HCT116 (cell line): ENCODE measurements at places on chromosomes 5 and 9. TPM values are rescaled to one million over a fixed set of nuclear protein-coding genes. Genes with fewer than 3 reads are reported as not detected.

GRCh38 chr5:6029811-6030271 is 348.5 kb downstream of the MED10 start:
- no peak overlapping the region for H3K27ac ChIP-seq
- H3K36me3 ChIP-seq: no peaks in the 10 kb centered on the region
- H3K27me3 ChIP-seq: no peaks in the 10 kb centered on the region
- no peaks in the 10 kb centered on the region for H3K4me1 ChIP-seq

GRCh38 chr5:179530069-179530998 is 20.0 kb upstream of the RUFY1 start:
- no peak overlapping the region for H3K4me3 ChIP-seq
- H3K27me3 ChIP-seq: peaks cover 4% of the 10 kb centered on the region; the same call in 1 of the 2 replicates
- H3K36me3 ChIP-seq: no peaks in the 10 kb centered on the region
- no peak overlapping the region for H3K27ac ChIP-seq

DNA sequence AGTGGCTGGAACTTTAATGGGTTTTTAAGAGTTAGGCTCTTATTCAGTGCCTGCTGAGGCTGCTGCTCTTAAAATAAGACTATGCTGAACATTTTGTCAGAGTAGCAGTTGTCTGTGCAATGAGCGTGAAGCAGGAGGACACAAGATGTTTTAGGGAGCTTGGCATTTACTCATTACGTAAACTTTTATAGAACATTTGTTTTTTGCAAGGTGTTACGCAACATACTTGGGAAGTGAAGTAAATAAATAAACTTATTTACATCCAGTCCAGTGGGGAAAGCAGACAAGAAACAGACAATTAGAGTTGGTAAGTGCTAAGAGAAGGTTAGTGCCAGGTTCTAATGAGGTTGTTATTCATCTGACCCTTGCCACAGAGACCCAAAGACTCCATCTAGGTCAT is 226.0 kb downstream of the HINT1 start:
- no peaks in the 10 kb centered on the region for H3K36me3 ChIP-seq
- no peak overlapping the region for H3K27ac ChIP-seq
- DNase-seq: no peak
- no peaks in the 10 kb centered on the region for H3K27me3 ChIP-seq

GRCh38 chr9:112446526-112446925 is 40.1 kb upstream of the KIAA1958 start:
- H3K4me3 ChIP-seq: no peak overlapping the region
- DNase-seq: no peak
- no peaks in the 10 kb centered on the region for H3K36me3 ChIP-seq
- H3K27ac ChIP-seq: no peak overlapping the region
- H3K4me1 ChIP-seq: no peaks in the 10 kb centered on the region

- H3K4me1 ChIP-seq: no peaks in the 10 kb centered on the region
- H3K4me3 ChIP-seq: no peak overlapping the region
- no peaks in the 10 kb centered on the region for H3K27me3 ChIP-seq
Observed at GRCh38 chr5:153542536-153542935, 52.1 kb downstream of the GRIA1 start.

DNA sequence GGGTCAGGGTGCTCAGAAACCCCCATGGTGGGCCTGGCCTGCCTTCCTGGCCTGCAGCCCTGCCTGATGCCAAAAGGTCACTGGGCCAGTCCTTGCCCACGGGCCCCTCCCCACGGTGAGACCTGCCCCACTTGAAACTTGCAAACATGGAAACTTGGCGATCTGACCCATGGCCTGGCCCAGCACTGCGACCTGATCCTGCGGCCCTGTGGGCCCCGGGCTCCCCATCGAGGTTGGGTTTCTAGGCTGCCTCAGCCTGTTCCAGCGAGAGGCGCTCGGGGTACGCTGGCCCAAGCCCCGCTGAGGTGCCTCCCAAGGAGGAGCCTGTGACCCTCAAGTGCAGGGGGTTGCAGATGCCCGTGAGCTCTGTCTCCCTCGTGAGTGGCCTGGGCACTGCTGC is 37.5 kb upstream of the SLC6A19 start:
- DNase-seq: no peak
- H3K4me3 ChIP-seq: no peak overlapping the region
- no peak overlapping the region for H3K27ac ChIP-seq
- H3K36me3 ChIP-seq: no peaks in the 10 kb centered on the region
- H3K27me3 ChIP-seq: no peaks in the 10 kb centered on the region
- H3K4me1 ChIP-seq: peaks cover 14% of the 10 kb centered on the region

- H3K4me1 ChIP-seq: no peaks in the 10 kb centered on the region
- H3K27me3 ChIP-seq: no peaks in the 10 kb centered on the region
- H3K4me3 ChIP-seq: no peak overlapping the region
- no peak for DNase-seq
Observed at GRCh38 chr5:116564312-116564711, 10.3 kb downstream of the SEMA6A start.

DNA sequence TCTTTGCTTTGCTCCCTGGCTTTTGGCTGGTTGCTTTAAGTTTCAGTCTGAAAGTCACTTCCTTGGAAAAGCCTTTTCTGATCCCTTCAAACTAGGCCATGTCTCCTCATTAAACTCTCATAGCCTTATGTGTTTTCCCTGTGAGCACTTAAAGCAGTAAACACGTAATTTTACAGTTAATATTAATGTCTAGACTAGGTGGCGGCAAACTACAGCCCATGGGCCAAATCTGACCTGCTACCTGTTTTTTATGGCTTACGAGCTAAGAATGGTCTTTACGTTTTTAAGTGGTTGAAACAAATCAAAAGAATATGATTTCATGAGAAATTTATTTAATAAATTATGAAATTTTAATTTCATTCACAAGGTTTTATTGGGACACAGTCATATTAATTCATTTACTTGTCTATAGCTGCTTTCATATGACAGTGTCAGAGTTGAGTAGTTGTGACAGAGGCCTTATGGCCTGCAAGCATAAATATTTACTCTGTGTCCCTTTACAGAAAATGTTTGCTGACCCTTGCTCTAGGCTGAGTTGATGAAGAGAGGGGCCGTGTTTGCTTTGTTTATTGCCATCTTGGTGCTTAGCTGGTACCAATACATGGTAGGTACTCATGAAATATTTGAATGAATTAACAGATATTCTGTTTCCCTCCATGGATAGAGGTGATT is 7.4 kb downstream of the SLC44A1 start:
- H3K27ac ChIP-seq: no peak overlapping the region
- no peak for DNase-seq
- H3K4me1 ChIP-seq: 0 out of 2 replicates have a peak, but pooled peaks cover 3% of the 10 kb centered on the region
- no peaks in the 10 kb centered on the region for H3K27me3 ChIP-seq
- no peak overlapping the region for H3K4me3 ChIP-seq
- H3K36me3 ChIP-seq: no peaks in the 10 kb centered on the region

DNA sequence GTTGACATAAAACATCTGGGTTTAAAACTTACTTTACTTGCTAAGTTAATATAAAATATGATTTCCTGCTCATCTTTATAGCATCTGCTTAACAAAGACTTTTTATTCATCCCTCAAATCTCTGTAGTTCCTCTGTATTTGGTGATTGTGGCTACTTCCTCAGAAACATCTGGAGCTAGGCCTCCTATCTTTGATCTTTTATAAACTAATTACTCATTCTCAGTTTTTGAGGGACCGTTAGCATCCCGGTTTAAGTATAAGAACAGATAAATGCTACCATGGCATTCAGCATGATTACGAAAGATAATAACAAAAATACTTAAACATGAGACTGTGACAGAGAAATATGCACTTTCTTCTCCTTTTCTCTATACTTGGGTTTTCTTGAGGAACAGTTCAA is 85.3 kb downstream of the SLC38A9 start:
- DNase-seq: no peak
- H3K27ac ChIP-seq: no peak overlapping the region
- no peak overlapping the region for H3K4me3 ChIP-seq
- no peaks in the 10 kb centered on the region for H3K27me3 ChIP-seq

- no peaks in the 10 kb centered on the region for H3K36me3 ChIP-seq
- peaks cover 30% of the 10 kb centered on the region for H3K27me3 ChIP-seq
- H3K27ac ChIP-seq: no peak overlapping the region
- H3K4me1 ChIP-seq: no peaks in the 10 kb centered on the region
Observed at GRCh38 chr5:170195961-170196360, 36.8 kb upstream of the C5orf58 start.

C1QTNF2 gene
- total RNA-seq: 0.15 TPM

STXBP1 gene
- 40.6 TPM for total RNA-seq
